ENCODE measurements at places on chromosomes 3 and 15. TPM values are rescaled to one million over a fixed set of nuclear protein-coding genes. Genes with fewer than 3 reads are reported as not detected.

ANKRD63 gene
- polyA plus RNA-seq, result not detected

EIF4G1 gene
- polyA plus RNA-seq, result 178 TPM

LRTM1 gene
- not detected for polyA plus RNA-seq

WDR73 gene
- polyA plus RNA-seq, result 20.6 TPM

UBAP1L gene
- 0.51 TPM for polyA plus RNA-seq

CA12 gene
- 1.5 TPM for polyA plus RNA-seq

GOLGA8H gene
- polyA plus RNA-seq, result 0.57 TPM

KBTBD12 gene
- 13.2 TPM for polyA plus RNA-seq

BFSP2 gene
- polyA plus RNA-seq, result not detected

DNA sequence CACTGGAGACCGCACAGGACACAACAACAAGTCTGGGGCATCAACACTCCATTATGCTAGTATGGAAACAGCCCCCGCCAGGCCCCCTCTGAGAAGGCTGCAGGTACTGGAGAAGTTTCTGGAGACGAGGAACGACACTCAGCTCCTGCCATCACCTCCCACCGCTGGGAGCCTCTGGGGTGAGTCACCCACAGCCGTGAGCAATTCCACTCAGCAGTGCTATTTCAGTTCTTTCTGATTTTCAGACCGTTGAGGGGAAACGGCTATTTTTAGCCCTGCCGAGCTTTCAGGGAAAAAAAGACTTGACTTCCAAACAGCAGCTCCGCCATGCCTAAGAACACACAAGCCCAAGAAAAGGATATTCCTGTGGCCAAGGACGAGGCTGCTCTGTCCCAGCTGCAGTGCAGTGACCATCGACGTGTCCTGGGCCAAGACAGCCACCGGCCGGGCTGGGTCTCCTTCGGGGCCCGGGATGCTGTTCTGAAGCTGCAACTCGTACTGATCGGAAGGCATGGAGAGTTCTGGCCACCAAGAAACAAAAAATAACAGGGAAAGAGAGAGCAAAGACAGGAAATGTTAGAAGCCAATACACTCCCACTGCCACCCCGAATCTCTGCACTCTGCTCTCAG is 40.8 kb downstream of the NUP210 start:
- DNase-seq, result no peak

DNA sequence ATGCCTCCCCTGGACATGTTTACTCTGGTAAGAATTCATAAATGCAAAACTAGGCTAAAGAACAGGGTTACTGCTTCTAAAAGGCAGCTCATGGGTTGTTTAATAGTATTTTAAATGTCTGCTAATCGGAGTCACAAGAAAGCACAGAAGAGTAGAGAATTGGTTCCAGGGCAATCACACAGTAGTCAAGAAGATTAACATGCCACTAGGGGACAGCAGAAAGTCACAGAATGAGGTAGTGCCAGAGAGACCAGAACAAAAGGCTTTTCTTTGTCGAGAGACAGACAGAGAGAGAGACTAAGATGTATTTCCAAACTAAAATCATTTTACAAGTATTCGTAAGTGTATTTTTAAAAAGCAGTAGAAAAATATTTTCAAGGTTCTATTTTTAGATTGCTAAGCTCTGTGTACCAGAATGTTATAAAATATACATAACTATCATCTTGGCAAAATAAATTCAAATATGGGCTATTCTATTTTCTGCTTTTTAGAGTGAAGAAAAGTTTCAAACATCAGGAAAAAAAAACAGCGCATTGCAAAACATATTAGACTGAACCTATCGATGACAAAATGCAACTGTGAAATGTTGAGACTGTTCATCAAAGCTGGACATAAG is 78.3 kb upstream of the CDIN1 start:
- DNase-seq, result no peak

GRCh38 chr15:57503911-57504598 is 87.6 kb upstream of the MYZAP start:
- no peak for DNase-seq

GRCh38 chr3:52243791-52244628 is 1.5 kb upstream of the PPM1M start:
- DNase-seq, result no peak

- no peak for DNase-seq
Measured at GRCh38 chr15:79978260-79978654, 7.3 kb upstream of the BCL2A1 start.

DNA sequence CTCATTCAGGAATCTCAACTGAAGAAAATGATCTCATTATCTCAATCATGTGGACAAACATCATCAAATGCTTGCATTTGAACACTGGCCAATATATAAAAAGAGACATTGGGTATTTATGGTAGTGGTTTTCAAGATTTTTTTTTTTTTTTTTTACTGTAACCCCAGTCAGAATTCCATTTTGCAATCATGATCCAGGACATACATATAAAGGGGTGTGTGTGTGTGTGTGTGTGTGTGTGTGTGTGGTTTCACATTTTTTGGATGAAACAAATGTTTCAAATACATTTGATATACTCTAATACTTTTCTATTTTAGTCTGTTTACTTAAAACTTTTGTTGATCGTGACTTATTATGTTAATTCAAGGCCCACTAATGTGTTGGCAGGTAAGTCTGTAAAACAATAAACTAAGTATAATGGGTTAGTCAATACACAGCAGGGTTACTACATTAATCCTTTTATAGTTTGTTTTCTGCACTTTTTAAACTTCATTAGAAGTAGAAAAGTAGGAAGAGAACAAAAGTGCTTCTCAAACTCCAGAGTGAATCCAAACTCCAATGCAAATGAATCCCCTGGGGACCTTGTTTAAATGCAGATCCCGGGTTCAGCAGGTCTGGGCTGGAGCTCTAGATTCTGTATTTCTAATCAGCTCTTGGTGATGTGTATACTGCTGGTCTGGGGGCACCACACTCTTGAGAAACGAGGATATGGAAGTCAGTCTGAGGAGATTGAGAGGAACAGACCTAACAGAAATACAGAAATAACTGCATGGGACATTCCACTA is 17.6 kb downstream of the THRB start:
- DNase-seq, result no peak

DNA sequence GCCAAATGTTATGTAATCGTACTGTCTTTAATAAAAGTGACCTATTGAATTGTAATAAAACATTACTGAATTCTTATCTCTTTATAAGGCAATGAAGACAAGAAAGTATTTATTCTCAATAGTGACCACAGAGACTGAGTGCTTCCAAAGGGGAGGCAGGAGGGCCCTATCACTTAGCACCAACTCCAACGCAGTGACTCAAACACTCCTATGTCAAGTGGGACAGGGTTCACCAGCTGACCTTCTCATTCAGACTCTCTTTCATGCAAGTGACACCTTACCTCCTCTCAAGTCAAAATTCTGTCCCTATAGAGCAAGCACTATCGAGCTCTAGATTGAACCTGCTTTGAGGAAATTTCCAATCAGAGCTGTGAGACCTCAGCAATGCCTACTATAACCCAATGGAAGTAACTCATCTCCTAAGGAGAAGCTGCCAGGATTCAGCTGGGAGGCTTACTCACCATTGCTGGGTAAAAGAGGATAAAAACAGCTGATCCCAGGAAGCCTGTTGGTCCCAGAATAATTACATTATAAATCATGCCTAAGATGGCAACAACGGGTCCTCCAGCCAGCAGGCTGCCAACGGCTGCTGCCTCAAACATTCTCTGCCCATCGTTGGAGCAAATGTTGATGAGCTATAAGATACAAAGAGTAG is 35.6 kb downstream of the ABCC5 start:
- DNase-seq, result no peak

DNA sequence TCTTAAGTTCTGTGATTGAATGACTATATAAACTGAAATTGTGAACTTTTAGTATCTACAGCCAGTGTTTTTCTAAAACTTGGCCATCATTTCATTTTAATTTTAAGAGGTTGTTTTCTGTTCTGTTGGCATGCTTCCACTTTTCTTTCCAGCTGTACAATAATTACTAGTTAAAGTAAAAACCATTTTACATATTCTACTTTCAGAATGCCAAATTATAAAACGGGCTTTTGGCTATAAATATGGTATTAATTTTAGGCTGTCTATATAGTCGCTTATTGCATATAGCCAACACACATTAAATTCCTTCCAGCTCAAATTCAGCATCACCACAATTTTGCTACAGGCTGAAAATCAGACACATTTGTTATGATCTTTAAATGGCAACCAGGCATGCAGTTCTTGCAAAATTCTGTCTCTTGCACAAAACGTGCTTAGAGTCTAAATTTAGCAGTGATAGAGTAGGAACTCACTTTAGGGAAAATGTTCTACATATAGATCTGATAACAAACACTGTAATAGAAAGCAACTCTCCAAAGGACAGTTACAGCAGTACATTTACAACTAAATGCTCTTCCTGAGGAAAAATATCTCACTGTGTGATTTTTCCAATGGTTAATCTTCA is 81.1 kb downstream of the BTD start:
- DNase-seq, result no peak

- DNase-seq, result no peak
Measured at GRCh38 chr15:69435985-69436384, 16.6 kb upstream of the RPLP1 start.

- no peak for DNase-seq
Measured at GRCh38 chr3:71042759-71043158, 540.8 kb downstream of the FOXP1 start.

Data from heart left ventricle (tissue), 16 donors.